Activated CD4-positive, alpha-beta T cell treated with anti-CD3 and anti-CD28 coated beads, Interleukin-2, amount 50 U/mL, for 48 hours (primary cell): ENCODE measurements at places on chromosomes 12 and 14.

DNA sequence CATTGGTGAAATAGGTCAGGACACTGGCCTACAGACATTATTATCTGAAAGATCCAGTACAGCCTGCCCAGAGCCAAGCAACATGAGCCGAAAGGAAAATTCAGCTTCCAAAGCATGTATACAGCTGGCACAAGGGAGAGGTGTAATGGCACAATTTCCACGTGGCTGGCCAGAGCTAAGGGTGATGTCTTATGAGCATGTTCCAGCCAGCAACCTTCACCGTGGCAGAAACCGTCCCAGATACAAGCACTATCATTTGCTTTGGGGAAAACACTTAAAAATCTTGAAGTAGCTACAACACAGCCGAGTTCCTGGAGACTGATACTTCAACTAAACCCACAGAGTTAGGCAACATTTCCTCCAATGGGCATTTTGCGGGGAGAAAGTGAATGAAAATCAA lies 44.5 kb downstream of the CORO1C start:
- no peak for DNase-seq

DNA sequence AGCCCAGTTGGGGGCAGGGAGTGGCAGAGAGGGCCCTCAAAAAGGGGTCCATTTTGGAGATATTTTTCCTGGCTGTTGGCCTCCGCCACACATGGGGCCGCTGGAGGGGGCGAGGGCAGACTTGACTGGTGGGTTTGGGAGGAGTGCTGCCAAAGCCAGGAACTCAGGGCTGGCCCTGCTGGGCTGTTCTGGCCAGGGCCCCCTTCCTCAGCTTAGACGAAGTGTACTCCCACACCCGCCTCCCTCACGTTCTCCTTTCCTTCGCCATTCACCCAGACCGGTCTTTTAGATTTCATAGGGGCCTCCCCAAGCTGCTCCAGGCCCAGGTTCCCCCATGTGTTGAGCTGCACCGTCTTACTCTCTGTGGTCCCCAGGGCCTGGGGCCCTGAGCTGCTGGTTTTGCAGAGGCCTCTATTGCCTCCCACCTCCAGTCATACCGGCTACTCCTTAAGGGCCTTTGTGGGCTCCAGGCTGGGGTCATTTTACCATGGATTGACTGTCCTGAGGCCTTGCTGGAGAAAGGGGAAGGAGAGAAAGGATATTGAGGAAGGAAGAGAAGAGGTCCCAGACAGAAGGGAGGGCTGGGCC lies 1.3 kb downstream of the KRT7 start:
- no peak for DNase-seq

DNA sequence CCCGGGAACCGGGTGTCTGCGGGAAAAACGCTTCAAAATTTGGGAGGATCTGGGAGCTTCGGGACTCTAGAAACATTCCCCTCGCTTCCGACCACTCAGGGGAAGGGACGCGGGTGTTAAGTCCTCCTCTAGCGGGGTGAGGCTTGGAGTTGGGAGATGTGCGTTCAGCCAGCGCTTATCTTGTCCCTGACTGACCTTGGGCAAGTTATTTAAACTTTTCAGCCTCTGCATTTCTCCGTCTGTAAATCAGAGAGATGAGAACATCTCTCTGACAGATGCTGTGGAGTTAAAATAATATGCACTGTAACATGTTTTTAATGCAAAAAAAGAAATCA lies 76.9 kb upstream of the ANO4 start:
- DNase-seq = no peak

- no peak for DNase-seq
Observed at GRCh38 chr14:58866391-58866790, 228.6 kb downstream of the DACT1 start.

- DNase-seq = no peak
Observed at GRCh38 chr12:109671502-109671901, 42.1 kb upstream of the FAM222A start.

DNA sequence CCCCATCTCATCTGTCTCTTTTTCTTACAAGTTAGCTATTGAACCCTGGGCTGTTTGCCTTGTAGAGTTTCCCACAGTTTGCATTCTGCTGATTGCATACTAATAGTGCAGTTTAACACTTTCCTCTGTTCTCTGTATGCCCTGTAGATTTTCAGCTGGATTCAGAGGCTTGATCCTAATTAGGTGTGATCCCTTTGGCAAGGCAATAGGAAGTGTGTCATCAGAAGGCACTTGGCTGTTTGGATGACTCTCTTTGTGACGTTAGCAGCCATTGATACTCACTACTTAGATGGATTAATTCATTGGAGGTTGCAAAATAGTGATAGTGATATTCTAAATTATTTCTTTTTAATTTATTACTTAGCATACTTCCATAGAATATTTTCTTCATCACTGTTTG lies 33.6 kb downstream of the FUT8 start:
- no peak for DNase-seq

GRCh38 chr12:48022676-48023385 lies 18.6 kb upstream of the COL2A1 start:
- no peak for DNase-seq

DNA sequence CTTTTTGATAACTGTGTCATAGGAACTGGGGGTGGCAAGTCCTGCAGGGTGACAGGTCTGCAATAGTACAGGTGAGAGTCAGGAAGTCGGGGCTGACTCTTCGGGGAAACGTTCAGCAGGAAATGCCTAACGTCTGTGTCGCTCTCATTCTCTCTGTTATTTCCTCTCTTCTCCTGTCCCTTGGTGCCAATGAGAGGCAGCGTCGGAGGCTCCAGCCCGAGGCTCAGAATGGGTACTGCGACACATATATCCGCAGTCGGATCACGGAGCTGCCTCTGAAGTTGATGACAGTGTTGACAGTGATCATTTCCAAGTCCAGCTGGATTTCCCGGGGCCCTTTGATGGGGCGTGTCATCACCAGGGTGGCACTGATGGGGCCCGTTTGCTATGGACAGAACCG lies 2.7 kb upstream of the TC2N start:
- DNase-seq = no peak

DNA sequence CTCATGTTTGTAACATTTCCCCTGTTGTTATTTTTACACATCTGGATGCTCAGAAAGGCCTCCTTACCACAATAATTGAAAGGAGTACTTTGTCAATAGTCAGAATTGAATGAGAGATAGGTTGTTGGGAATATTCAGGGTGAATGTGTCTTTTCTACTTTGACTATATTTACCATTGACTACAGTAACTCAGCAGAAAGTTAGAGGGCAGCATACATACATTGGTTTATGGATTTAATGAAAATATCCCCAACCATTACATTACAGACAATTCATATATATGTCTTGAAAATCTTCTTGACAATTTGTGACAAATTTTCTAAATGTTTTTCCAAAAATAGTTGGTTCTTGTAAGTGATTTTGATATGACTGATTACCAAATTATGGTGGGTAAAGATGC lies 97.7 kb downstream of the NTS start:
- no peak for DNase-seq

DNA sequence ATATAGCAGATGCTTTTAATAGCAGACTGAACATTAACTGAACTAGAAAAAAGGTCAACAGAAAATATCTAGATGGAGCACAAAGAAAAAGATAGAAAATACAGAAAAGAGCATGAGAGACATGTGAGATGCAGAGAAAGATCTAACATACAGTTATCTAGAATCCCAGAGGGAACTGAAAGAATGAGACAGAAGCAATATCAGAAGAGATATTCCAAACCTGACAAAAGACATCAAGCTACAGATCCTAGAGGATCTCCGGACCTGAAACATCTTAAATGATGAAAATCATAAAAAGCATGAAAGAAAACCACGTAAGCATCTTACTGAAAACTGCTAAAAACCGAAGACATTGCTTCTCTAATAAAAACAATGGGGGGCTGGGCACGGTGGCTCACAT lies 75.0 kb downstream of the NUMB start:
- DNase-seq = no peak

DNA sequence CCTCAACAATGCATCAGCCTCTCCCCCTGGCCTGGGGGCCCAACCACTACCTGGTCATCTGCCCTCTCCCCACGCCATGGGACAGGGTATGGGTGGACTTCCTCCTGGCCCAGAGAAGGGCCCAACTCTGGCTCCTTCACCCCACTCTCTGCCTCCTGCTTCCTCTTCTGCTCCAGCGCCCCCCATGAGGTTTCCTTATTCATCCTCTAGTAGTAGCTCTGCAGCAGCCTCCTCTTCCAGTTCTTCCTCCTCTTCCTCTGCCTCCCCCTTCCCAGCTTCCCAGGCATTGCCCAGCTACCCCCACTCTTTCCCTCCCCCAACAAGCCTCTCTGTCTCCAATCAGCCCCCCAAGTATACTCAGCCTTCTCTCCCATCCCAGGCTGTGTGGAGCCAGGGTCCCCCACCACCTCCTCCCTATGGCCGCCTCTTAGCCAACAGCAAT lies 7.4 kb upstream of the RNU7-1 start:
- peak; percentile 5 for DNase-seq

DNA sequence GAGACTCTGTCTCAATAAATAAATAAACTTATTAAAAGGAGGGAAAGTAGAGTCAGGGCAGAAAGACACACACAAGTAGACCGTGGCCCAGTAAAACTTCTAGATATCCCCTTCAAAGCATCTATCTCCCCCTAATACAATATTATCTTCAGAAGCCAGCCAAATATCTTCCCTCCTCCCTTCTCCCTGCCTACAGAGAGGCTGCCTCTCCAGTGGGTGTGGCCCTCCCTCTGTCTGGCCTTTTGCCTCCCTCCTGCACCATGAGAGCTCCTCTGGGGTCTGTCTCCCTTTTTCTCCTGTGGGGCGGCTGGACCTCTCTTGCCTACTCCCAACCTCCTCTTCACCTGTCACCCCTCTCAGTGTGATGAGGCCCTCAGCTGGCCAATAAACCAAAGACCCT lies 139.2 kb downstream of the EGLN3 start:
- no peak for DNase-seq

DNA sequence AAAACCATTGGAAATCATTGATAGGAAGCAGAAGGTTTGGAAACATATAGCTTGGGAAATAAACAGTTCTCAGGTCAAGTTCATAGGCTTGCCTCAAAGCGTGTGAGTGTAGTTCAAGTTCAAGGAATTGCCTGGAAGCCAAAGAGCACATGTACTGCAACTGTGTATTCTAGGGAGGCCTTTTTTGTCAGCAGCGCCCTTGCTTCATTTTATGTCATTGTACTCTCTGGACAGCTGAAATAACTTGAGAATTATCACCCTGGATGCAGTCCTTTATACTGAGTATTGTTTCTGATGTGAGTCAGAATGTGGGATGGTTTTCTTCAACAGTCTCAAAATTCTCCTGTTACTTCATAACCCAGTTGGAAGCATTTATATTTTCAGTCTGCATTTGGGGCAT lies 16.0 kb upstream of the EVL start:
- DNase-seq = no peak

GRCh38 chr12:26678697-26679660 lies 154.0 kb downstream of the ITPR2 start:
- no peak for DNase-seq

DNA sequence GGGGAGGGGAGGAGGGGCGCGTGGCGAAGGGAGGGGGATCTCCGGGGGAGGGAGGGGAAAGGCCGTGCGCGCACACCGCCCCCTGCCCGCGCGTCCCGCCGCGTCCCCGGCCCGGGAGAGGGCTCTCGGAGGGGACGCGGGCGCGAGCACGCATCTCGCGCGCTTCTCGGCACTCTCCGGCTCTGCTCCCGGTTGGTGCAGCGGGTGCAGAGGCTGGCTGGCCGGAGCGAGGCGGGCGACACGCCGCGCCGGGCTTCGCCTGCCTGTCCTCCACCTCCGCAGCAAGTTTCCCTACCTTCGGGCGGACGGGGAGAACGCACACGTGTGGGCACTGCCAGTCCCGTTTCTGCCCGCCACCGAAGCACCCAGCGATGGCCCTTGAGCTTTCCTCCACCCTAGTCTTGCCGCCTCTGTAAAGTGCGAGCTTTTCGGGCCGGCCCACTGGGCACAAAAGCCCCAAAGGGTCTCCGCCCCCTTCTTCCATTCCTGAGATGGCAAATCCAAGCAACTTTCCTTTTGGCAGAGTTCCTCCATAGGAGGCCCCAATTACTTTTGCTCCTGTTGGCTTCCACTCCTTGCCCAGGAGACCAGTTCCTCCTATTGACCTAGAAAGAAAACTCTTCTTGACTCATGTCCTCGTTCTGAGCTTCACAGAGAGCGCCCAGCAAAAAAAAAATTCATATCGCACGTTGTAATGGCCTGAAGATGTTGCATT lies 363 bp upstream of the CSAD start:
- peak; percentile 78 for DNase-seq

GRCh38 chr12:69927164-69927563 lies 102.1 kb downstream of the MYRFL start:
- DNase-seq = no peak

DNA sequence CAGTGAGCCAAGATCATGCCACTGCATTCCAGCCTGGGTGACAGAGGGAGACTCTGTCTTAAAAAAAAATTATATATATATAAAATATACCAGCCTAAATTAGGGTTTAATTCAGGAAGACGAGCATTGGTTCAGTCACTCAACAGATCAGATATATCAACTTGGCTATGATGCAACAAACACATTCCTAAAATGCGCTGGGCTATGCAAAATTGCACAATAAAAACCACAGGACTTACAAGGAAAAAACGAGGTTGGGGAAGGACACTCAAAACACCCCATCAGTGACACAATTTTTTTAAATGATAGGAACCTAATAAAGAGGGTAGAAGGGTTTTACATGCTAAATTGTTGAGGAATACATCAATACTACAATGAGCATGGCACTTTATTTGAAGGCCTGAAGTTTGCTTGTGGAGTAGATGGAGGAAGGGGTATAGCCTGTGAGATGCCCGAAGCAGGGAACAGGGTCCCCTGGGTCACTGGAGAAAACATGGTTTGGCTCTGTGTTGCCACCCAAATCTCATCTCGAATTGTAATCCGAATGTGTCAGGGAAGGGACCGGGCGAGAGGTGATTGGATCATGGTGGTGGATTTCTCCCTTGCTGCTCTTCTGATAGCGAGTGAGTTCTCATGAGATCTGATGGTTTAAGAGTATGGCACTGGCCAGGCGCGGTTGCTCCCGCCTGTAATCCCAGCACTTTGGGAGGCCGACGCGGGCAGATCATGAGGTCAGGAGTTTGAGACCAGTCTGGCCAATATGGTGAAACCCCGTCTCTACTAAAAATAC lies 71.2 kb downstream of the TNFAIP2 start:
- no peak for DNase-seq
